ENCODE measurements at places on chromosomes 5 and 9.

DNA sequence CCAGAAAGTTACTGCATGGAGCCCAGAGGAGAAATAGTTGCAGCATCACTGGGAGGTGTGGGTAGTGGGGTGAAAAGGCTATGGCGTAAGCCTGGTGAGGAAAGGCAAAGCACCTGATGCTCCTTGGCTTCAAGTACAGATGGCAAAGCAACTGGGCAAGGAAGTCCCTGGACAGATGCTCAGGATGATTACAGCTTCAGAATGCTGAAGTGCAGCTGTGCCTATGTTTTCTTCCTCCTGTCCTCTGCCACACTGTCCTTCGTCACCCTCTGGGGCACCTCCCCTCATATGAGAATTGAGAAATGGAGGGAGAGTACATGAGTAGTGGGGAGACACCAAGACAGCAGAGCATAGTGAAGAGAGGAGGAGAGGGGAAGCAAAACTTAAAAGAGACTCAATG, 328.0 kb downstream of the PDE4D start:
- no peak for DNase-seq

GRCh38 chr9:84382720-84383119, 42.2 kb upstream of the SLC28A3 start:
- no peak for DNase-seq

GRCh38 chr5:73454379-73455036, 5.9 kb upstream of the FOXD1 start:
- peak; percentile 26 for DNase-seq

GRCh38 chr9:113585085-113585442, 121.5 kb downstream of the RGS3 start:
- no peak for DNase-seq

DNA sequence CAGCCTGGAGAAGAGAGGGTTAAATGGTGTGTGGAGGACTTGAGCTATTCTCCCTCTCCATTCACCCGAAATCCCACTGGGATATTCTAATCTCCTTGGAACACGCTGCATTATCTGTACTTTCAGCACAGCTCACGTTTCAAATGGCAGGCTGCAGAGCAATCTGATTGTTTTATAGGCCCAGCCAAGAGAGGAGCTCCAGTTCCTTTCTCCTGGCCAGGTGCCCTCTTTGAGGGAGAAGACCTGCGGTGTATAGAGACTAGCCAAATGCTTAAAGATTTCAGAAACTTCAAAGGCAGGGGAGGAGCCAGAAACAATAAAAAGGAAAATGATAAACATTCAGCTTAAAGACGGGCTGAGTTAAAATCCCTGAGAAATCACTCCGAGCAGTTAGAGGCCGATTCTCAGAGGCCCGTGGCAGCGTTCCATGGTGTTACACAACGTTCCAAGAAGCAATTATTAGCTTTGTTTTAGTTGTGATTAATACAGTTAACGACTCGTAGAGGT, 564.0 kb upstream of the KLF4 start:
- no peak for DNase-seq

GRCh38 chr9:108060175-108060574, 570.6 kb upstream of the KLF4 start:
- no peak for DNase-seq

DNA sequence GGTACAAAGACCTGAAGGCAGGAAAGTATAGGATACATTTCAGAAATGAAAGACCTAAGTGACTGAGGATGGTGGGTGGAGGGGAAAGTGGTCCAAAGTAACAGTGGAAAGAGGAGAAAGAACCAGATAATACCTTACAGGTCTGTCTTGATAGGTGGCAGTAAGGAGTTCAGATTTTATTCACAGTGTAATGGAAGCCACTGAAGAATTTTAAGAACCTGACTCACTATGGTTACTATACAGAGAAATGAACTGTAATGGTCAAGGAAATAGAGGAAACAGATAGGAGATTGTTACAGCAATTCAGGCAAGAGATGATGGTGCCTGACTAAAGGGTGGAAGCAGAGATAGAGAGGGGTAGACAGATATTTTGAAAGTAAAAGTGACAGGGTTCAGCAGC, 46.5 kb downstream of the EPB41L4A start:
- no peak for DNase-seq

GRCh38 chr9:91515074-91515687, 91.5 kb upstream of the NFIL3 start:
- DNase-seq, result no peak

DNA sequence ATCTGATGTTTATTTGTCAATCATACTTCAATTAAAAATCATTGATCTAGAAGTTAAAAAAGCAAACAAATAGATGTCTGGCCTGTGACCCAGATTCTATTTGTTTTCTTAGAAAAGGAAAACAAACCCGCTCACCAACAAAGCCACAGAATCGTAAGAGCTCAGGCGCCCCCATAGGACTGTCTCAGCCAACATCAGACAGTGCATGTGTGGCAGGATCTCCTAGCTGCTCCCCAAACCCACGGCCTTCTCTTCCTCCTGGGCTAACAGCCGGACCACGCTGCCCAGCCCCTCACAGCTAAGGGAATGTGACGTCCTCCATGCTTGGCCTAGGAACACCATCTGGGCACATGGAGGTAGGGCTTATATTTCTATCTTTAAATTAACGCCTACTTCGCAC, 19.4 kb downstream of the OR2Y1 start:
- DNase-seq, result no peak

GRCh38 chr9:136225366-136225747, 20.3 kb downstream of the QSOX2 start:
- no peak for DNase-seq

- DNase-seq, result no peak
These were observed 112.2 kb downstream of the FOXD1 start for GRCh38 chr5:73336366-73336765.

- no peak for DNase-seq
These were observed 33.6 kb upstream of the NSMF start for GRCh38 chr9:137492464-137493363.

- DNase-seq, result no peak
These were observed 150.2 kb downstream of the KIAA0825 start for GRCh38 chr5:94467954-94468930.

- DNase-seq, result no peak
These were observed 37.0 kb upstream of the VDAC1 start for GRCh38 chr5:134041570-134042411.

GRCh38 chr5:57650360-57651069, 167.9 kb upstream of the ACTBL2 start:
- DNase-seq, result no peak

GRCh38 chr9:100375658-100376057, 22.9 kb upstream of the TEX10 start:
- DNase-seq, result no peak

DNA sequence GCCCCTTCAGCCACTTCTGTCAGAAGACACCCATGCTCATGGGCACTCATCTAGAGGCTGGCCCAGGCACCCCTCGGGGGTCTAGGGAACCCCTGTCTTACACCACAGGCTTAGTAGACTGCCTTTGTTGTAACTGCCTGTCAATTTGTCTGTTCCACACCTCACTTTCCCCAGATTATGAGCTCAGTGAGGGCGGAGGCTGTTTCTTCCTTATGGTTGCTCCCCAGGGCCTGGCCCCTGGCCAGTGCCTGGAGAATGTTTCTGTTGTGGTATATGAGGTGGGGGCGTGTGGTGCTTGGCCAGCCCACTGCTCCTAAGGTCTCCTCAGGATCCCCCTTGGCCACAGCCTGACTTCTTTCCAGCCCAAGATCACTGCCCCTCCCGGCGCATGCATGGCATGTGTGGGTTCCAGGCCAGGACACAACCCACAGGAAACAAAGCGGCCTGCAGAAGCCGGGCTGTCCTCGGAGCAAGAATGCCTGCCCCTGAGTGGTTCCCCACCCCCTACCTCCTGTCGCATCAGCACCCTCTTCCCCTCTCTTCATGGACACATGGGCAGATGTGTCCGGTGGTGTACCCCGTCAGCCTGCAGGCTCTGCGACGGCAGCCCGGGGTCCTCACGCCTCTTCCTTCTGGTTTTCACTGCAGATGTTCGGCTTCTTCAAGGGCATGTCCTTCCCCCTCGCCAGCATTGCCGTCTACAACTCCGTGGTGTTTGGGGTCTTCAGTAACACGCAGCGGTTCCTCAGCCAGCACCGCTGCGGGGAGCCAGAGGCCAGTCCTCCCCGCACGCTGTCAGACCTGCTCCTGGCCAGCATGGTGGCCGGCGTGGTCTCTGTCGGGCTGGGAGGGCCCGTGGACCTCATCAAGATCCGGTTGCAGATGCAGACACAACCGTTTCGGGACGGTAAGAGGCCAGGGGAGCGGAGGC, 17.7 kb downstream of the SLC25A48 start:
- DNase-seq, result no peak

GRCh38 chr9:89864257-89864656, 259.4 kb downstream of the GADD45G start:
- no peak for DNase-seq

DNA sequence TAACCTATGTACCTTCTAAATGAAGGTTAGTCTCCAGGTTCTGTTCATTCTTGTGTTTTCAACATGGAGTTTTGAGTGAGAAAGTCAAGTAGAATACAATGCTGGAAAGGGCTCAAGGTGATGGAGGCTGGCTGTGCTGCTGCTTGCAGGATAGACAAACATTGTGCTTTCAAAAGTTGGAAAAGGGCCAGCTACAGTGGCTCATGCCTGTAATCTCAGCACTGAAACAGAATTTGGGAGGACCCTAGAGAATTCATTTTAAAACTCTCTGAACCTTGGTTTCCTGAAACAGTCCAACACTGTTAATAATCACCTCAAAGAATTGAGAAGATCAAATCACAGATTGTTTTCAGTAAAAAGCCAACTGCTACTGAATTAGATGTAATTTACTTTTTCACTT, 15.4 kb upstream of the IARS1 start:
- DNase-seq, result no peak

DNA sequence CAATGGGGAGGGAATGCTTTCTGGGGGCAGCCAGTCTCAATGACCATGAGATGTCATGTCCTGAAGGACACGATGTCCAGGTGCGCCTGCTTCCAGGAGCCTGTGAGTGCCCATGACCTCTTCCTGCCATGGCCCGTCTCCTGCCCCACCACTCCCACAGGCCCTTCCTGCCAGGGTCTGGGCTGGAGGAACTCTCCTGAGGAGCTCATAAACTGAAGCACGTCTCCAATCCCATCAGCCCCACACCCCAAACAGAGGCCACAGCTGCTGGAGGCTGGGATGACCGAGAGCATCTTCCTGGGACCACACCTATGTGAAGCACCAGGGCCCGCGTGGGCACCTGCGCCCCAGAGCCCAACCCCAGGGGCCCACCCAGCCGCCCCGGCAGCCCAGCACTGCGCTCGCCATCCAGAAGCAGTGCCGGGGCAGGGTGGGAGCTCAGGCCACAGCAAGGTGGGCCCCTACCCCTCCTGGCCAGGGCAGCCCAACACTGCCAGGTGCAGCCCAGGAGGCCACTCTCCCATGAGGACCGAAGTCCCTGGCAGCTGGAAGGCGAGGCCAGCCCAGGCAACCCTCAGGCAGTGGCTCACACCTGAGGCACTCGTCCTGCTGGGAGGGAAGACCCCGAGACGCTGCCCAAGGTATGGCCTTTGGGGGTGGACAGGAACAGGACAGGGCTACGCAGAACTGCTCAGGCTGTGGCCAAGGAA, 53.9 kb upstream of the UBAC1 start:
- DNase-seq, result no peak

GRCh38 chr9:96508227-96508940, 58.4 kb downstream of the HABP4 start:
- DNase-seq, result no peak

DNA sequence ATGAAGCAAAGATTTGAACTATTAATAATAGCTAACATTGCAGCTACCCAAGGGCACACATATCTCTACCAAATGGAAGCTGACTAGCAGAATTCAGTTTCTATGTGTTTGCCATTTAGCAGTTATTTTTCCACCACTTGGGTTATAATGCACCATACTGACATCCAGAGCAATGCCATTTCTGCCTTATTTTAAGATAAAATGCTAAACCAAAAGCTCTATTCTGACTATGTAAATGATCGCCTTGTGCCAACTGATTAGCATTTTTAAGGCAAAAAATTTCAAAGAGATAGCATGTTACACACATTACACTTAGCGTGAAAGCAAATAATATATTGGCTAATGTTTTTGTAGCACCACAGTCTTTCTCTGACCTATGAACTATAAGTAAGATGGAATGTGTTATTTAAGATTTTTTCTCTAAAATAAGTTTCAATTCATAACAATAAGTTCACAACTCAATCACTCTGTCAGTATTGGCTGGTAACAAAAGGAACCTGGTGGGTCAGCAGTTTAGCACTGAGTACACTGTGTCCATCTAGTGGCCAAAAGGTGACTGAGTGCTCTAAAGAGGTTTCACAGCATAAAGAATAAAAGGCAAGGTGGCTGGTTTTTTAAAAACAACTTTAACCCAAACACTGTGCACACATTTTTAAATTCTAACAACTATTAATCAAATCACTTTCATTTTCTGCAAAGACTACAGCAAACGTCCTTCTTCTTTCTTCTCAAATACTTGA, 443.5 kb downstream of the PDE4D start:
- DNase-seq, result no peak

DNA sequence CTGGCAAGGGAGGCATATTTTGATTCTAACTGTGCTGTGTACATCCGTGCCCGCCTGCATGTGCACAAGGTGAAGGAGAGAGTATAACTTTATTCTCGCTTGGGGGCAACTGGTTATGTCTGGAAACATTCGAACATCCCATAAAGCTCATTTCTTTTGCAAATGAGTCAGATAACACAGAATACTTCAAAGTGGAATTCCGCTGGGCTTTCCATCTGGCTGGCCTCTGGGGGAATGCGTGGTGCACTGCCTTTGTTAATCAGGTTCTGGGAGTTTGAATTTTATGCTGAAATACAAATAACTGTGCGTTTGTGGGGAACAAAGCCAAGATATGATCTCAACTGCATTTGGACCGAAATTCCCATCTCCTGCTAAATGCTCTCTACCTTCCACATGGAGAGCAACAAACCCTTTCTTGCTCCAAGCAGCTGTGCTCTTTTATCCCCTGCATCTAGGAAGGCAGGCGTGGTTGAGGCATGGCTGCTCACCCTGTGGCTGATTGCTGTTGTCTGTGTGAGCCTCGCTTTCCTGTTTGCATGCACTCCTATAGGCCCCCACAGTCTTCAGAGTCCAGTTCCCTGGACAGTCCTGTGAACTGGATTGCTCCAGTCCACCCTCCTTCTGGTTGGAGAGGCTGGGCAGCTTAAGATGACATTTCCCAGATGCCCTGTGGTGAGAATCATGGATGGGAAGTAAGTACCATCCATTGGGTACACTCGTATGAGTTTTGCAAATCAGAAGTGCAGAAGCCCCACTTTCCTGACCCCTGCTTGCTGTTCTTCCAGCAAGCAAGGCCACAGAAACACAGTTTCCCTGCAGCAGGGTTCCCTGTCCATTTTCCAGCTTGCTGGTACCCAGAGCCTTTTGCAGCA, 82.9 kb upstream of the ALDH1B1 start:
- no peak for DNase-seq

- DNase-seq, result no peak
These were observed 34.7 kb upstream of the IDNK start for GRCh38 chr9:83588256-83588655.

- DNase-seq, result no peak
These were observed 115.3 kb downstream of the MACIR start for GRCh38 chr5:103373597-103374472.

- DNase-seq, result peak; percentile 61
These were observed at the start of gene NR4A3 for GRCh38 chr9:99821396-99822108. TSS of gene NR4A3 (plus strand) at chr9:99821885. CDS start at chr9:99828043, 6,158 bp downstream.
